Muscle of arm (tissue), 14 donors: ENCODE measurements at places on chromosomes 12 and 14. TPM values are rescaled to one million over a fixed set of nuclear protein-coding genes. Genes with fewer than 3 reads are reported as not detected.

DNA sequence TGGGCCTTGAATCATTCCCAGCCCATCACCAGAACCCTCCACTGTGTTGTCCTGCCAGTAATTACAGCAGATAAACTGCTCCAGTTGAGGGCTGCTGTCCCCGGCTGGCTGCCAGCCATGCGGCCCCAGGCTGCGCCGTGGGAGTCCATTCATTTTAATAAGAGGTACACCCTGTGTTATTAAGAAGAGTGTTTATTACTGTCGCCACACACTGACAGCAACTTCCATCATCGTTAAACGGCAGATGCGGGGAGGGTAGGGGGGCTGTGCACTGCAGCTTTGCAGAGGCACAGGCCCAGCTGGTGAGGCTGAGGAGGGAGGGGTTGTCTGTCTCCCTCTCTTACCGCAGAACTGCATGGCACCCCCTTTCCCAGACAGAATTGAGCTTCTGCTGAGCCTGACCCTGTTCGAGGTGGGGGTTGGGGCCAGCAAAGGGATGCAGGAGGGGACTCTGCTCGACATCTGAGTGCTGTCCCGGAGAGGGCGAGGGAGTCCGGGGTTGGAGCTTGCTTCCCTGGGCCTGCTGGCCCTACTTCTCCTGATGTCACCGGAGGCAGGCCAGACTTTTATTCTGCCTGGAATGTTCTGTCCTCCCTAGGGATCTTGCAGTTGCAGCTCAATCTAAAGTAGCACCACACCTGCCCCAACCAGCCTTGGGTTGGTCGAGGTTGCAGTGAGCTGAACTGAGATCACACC lies 33.8 kb upstream of the GPATCH2L start:
- no peak for DNase-seq

DNA sequence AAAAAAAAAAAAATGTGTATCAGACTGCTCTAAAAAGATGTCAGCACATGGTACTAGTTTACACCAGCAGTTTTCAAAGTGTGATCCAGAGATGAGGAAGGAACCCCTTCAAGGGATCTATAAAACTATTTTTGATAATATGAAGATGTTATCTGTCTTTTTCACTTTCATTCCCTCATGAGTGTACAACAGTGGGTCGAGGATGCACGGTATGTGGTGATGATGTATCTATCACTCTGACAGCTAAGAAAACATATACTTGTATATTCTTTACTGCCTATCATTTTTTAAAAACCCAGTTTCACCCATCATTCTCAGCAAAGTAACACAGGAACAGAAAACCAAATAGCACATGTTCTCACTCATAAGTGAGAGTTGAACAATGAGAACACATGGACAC lies 12.4 kb downstream of the DUSP16 start:
- DNase-seq: no peak

GRCh38 chr12:6608592-6609281 lies 1.6 kb upstream of the CHD4 start:
- DNase-seq: no peak

HOXC9 gene
- polyA plus RNA-seq: 3.2 TPM

GAS2L3 gene
- 15.5 TPM for polyA plus RNA-seq

DNA sequence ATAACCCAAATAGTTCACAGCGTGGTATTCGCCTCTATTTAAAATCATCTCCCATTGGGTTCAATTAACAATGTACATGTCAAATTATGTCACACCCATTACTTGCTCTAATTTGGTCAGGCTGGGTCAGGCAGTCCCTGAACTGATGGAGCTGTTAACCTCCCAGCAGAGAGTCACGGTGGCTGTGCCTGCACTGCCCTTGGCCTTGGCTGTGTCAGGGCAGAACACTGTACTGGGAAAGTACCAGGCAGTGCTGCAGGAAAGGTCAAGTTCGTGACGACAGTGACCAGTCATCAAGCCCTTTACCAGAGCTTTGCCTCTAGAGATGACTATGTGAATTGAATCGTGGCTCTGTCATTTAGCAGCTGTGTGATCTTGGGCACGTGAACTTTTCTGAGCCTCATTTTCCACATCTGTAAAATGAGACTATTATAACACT lies 100.0 kb downstream of the ARF6 start:
- no peak for DNase-seq

GRCh38 chr12:129961091-129961490 lies 57.3 kb upstream of the TMEM132D start:
- DNase-seq: peak; percentile 19

GALNT8 gene
- polyA plus RNA-seq: 5.3 TPM

DNA sequence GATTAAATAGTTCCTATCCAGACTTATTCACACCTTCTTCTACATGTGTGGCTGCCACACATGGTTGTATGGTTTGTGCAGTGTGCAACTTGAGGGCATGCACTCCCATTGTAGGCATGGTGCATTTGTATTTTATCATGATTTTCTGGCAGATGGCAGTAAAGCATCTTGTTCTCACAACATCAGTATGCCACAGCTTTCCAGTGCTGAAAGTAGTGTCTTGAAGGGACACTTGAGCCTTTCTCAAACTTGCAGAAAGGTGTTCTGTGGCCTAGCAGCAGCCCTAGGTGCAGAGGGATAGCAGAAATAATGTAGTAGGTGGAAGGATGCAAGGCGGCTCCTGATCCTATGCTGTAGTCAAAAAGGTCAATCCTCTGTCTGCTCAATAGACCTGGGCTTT lies 72.9 kb downstream of the LMNTD1 start:
- no peak for DNase-seq

DNA sequence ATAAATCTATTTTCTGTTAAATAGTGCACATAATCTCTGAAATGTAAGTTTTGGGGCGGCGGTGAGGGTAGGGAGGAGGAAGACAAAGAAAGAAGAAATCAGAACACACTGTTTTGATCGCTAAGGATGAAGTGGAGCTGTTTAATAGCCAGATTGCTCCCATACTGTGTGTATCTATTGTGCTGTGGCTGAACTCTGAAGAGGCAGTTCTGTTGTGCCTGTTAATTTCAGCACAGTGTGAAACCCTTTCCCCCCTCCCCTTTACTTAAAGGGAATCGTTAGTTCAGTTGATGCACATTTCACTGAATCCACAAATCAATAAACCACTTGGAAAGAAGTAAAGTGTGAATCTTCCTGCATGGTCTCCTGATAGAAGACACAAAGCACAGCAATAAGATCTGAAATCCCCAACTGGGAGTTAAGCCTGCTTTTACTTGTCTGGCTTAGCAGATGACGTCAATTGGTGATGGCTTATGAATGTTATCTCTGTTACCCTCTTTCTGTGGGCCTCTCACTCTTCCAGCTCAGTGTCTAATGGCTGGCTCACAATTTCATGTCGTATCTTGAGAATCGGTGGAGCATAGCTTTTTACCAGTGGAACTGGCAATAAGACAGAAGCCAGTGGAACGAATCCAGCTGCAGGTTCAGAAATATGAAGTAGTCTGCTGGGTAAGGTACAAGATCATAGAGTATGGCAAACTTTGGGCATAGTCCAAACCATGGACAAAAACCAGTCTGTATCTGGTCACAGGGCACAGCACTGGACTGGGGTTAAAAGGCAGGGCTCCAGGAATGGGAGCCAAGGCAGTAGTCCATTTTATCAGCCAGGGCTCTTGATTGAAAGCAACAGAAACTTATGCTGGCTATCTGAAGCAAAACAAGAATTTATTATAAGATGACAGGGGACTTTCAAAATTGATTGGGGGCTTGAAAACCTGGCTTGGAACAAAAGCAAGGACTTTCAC lies 413.5 kb upstream of the SEL1L start:
- DNase-seq: peak; percentile 5

GRCh38 chr14:35133542-35134328 lies 11.4 kb downstream of the PRORP start:
- DNase-seq: no peak

GRCh38 chr12:64412459-64412858 lies 8.3 kb downstream of the XPOT start:
- DNase-seq: no peak

DNA sequence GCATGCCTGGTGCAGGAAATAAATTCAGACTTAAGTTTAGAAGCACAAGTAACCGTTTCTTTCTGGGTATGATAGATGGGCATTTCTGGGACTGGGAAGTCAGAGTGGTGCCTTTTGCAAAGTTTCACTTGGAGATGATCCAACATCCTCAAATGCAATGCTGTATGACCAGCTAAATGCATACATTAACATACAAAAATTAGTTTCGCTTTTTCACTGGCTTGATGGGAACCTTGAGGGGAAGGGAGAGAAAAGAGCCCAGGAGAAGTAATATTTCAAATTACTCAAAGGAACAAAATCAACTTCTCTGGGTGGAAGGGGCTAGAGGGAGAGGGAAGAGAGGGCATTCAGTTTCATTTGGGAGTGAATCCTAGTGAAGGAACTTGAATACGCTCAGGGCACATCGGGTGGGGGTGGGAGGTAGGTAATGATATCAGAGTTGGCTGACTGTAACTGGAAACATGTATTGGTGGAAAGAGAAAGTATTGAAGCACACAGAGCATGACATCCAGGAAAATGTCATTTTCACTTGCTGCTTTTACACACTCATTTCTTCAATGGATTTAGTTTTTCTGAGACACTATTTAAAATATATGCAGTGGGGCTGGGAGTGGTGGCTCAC lies 175.5 kb downstream of the PTPRO start:
- no peak for DNase-seq

DNA sequence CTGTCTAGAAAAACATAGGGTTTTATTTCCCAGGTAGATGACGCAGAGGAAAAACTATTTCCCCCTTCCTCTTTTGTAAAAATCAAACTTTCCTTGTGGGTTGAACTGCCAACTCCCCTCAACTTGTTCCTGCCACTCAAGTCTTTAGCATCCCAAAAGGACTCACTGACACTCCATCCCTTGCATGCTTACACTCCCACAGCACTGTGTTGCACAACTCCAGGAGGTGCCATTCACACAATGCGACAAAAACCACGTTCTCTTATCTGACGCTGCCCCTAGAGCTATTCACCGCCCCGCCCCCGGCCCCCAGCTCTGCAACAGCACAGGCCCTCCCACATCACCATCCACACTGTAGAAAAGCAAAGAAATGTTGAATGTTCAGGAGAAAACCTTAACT lies 16.9 kb upstream of the STON2 start:
- no peak for DNase-seq

DNA sequence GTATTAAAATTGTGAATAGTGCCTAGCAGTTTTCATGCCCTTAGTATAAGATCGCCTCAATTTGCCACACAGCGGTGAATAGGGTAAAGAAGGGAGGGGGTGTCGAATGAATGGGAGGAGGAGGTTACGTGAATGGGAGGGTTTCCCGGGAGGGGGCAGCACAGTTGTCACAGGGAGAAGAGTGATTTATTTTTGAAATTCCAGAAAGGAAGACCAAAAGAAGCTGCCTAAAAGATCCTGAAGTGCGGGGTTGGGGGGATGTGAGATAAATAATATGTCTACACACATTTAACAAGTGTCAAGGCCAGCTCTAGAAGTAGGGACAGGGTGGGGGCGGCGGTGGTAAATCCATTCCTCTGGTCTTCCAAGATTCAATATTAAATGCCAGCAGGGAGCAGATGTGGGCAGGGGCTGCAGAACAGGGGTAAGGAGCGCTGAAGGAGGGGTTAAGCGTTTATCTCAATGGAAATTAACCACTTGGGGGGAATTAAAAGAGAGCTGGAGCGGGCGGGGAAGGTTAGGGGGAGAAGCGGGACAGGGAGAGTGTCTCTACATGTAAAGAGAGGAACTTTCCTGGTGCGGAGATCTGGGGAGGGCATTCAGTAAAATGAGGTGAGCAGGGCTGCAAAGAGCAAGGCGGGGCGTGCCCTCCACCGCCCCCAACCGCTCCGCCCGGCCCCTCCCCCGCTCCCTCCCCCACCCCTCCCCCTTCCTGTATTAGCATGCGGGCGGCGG lies 867 bp downstream of the C12orf42 start:
- no peak for DNase-seq
